ENCODE measurements at places on chromosomes 4 and X.

DNA sequence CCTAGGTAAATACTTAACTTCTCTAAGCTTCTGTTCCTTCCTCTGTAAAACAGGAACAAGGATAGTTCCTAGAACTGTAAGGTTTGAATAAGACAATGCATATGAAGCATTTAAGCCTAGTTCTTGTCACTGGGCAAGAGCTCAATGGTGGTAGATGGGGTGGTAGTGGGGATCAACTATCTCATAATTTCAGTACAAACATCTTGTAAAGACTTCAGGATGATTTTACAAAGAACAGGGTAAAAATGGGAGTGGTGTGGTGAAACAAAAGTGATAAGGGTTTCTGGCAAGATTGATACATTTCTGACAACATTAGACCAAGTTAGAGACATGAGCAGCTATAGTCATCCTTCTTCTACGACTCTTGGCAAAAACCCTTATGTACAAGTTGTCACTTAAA lies 137.8 kb downstream of the SCFD2 start:
- DNase-seq, result no peak

GRCh38 chr4:89123451-89123851 lies 12.1 kb downstream of the TIGD2 start:
- DNase-seq, result no peak

GRCh38 chr4:122728856-122729255 lies 3.6 kb upstream of the BBS12 start:
- DNase-seq, result peak; percentile 11

- DNase-seq, result no peak
Measured at GRCh38 chr4:53436251-53436650, 58.8 kb downstream of the FIP1L1 start.

- DNase-seq, result peak; percentile 3
Measured at GRCh38 chrX:22686138-22686541, 313.6 kb upstream of the DDX53 start.

GRCh38 chrX:72123471-72124185 lies 8.1 kb downstream of the RTL5 start:
- peak; percentile 99 for DNase-seq

- no peak for DNase-seq
Measured at GRCh38 chrX:122501652-122502051, 682.4 kb upstream of the GRIA3 start.

- peak; percentile 21 for DNase-seq
Measured at GRCh38 chrX:151488677-151489076, 74.8 kb upstream of the PASD1 start.

- DNase-seq, result no peak
Measured at GRCh38 chr4:128388352-128388630, 100.7 kb upstream of the PGRMC2 start.

GRCh38 chr4:127528302-127528701 lies 104.5 kb upstream of the INTU start:
- DNase-seq, result no peak

GRCh38 chr4:22014222-22014741 lies 65.7 kb upstream of the KCNIP4 start:
- DNase-seq, result no peak

DNA sequence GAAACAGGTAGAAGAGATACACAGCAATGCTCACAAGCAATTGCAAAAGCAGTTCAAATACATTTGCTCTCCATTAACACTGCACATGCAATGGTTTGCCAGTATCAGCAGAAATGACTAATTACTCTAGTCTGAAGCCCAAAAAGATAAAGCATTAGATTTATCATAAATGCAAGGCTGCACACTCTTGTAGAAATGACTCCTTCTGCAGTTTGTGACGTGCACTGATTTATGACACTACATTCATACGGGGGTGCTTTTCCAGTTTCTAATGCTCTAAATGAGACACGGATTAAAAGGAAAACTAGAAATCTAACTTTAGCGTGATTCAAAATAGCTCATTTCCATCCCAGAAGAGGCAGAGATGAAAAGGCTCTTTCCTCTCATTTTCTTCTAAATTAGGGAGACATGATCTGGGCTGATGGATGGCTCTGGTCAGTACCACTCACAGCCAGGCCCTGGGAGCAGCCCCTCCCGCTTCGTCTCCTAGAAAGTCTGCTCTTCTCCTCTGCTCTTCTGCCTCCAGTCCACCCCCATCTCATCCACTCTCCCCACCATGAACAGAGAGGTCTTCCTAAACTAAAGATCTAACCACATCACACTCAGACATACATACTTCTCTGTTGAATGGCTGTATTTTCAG lies 33.2 kb downstream of the PPP2R2C start:
- DNase-seq, result no peak

- DNase-seq, result no peak
Measured at GRCh38 chrX:133056341-133056740, 40.6 kb downstream of the USP26 start.

- no peak for DNase-seq
Measured at GRCh38 chr4:105992641-105993305, 97.5 kb downstream of the NPNT start.

DNA sequence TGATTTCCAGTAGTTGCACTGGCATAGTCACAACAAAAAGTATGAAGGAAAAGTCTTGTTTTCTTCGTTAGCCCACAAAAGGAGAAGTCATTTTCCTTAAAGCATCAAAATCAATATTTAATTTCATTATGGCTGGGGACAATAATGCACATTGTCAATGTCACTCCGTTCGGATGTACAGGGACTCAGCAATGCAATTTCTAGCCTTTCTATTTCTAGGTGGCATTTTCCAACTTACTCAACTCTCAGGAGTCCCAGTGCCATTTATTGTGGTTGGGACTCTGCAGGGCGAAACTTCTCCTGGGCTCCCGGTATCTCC lies 99.6 kb downstream of the CEP135 start:
- no peak for DNase-seq

GRCh38 chrX:149650162-149650561 lies 18.6 kb upstream of the TMEM185A start:
- no peak for DNase-seq
